Stimulated activated CD4-positive, alpha-beta T cell treated with anti-CD3 and anti-CD28 coated beads, TNF-alpha, amount 100 ng/mL, for 1 hour (primary cell): ENCODE measurements at places on chromosomes 2 and 18.
A peak's percentile ranks its signal among the peaks of the same experiment; 100 is the strongest.

GRCh38 chr2:120189189-120189588, 34.0 kb downstream of the TMEM185B start:
- no peak for DNase-seq

DNA sequence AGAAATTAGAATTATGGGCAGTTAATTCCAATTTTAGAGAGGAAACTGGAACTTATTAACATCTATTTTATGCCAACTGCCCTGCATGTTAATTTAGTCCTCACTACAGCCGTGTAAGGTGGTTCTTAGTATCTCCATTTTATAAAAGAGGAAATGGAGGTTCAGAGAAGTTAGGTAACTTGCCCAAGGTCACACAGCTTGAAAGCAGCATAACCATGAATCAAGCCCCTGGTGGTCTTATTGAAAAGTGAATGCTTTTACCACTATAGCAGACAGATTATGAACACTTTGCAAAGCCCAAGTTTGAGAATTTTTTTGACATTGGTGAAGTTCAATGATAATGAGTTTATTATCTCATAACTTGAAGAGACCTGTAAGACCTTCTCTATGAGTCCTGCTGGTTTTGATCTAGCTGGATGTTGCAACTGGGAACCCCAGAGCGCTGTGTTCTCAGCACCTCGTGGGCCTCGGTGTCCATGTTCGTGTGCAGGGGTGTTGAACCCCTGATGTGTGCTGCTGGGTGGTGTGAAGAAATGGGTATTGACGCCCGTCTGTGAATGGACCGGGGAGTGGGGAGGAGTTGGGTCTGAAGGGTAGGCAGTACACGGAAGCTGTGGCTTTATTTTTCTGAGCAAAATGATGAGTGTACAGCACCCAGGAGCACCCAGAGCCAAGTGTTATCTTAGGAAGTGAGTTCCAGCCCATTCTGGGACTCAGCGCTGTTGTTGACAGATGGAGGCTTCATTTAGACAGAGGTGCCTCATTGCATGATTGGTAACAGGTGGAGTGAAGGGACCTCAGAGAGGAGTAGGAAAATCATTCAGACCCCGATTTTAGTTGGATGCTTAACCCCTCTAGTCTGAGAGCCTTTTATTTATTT, 9.7 kb downstream of the GREB1 start:
- no peak for DNase-seq

- no peak for DNase-seq
These were observed 20.4 kb upstream of the NR4A2 start for GRCh38 chr2:156352911-156353310.

DNA sequence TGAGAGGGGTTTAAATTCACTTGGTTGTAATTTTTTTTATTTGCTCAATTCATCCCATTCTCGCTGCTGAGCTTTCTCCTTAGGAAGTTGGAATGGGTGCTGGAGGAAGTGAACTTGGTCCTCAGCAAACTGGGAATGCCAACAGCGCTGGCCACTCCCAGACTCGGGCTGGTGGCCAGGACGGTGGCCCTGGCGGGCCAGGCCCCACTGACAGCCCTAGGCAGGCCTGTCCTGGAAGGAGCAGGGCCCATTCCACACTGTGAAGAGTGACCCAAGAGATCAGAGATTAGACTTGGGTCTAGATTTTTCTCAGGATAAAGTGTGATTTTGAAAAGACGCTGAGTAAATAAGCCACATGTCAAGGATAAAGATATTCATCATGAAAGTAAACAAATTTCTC, 132.7 kb downstream of the HDAC4 start:
- no peak for DNase-seq

DNA sequence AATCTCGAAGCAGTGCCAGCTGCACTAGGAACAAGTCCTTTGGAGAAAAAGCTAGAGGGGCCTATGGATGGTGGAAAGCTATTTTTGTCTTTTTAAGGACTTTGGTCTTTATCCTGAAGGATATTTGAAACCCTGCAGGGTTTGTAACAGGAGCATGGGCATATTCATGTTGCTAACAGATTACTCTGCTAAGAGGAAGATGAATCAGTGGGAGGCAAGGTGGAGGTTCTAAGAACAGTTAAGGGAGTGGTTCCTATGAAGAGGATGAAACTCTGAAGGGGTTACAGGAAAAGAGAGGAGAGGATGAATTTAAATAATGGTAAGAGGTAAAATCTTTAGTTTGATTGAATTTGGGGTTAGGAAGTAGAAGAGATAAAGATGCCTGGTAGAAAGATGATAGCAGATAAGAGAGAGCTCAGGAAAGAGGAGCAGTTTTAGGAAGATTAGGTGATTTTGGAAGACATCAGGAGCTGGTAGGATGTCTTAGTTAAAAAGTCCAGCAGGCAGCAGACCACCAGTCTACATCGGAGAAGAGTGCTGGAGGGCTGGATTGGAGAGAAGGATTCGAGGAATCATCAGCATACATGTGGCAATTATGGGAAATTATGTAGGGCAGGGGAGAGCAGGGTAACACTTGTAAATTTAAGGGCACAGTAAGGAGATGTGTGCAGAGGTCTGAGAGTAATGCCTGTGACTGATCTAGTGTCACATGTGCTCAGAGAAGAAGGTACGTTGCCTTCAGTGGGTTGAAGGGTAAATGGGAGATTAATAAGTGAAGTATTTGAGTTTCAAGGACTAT, 39.3 kb upstream of the C1GALT1C1L start:
- no peak for DNase-seq

- DNase-seq: no peak
These were observed 11.6 kb upstream of the RPRD1A start for GRCh38 chr18:36078751-36079529.

GRCh38 chr2:221203856-221204255, 368.2 kb downstream of the EPHA4 start:
- no peak for DNase-seq

DNA sequence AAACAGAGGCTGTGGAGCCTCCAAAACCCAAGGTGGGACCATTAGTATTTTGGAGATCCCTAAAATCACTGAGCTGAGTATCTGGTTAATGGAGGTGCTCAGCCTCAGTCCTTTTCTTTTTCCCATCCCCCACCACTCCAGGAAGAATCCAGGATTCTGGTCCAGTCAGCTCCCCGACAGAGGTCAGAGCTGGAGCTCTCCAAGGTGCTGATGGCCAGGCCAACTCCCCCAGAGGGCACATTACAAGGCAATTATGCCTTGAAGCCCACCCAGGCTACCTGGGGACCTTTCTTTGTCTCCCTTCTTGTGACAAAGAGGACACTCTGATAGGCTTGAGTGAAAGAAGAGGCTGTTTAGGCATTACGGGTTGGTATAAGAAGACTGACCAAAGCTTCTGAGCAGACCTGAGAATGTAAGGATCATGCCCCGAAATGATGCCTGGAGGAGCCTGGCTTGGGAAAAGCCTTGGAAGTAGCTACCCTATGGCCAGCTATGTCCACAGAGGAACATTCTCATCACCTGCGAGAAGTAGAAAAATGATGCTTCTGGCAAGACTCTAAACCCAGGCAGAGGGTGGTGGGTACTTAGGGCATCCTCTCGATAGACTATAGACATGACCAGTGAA, 102.5 kb upstream of the LDAH start:
- no peak for DNase-seq

- DNase-seq: no peak
These were observed 195.0 kb upstream of the MMADHC start for GRCh38 chr2:149782572-149782971.

GRCh38 chr2:173819852-173820251, 145.3 kb downstream of the SP3 start:
- DNase-seq: no peak

- no peak for DNase-seq
These were observed 568.1 kb upstream of the CRIM1 start for GRCh38 chr2:35787302-35788031.

DNA sequence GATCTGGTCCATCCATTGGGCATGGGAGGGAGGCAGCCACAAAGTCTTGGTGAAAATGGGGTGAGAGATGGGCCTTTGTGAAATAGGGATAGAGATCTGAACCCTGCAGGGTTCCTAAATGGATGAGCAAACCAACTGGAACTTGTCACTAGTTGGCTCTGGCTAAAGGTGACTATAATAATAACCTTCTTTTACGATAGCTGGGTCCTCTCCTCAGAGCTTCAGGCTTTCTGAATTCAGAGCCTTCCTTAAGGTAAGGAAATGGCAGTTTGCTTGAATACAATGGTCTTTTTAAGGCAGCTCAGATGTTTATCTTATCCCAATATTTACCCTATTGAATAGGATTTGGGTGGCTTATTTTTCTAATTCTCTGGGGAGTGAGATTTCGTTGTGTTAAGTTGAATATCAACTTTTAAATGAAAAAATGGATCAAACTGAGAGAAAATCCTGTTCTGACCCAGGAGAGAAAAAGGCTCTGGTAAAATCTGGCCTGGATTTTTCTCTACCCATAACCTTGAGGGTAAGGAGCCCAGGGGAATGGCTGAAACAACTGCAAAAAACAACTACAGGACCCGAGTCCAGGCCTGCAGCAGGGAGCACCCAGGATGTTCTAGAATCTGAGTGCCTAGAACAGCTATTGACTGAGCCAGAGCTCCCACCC, 61.1 kb upstream of the CXCR4 start:
- DNase-seq: no peak

DNA sequence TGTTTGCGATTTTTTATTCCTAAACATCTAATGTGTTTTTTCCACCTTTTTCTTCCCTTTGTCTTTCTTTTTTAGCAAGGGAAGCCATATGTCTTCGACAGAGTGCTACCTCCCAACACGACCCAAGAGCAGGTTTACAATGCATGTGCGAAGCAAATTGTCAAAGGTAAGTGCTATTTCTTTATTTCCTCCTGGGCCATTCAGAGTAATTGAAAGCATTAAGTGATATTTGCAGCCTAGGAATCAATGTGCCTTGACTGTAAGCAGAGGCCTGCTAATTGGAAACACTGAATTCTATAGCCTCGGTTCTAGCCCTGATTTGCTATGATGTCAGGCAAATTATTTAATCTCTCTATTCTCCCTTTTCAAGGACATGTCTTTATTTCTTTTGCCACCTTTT, 47.0 kb downstream of the KIF5C start:
- DNase-seq: no peak

DNA sequence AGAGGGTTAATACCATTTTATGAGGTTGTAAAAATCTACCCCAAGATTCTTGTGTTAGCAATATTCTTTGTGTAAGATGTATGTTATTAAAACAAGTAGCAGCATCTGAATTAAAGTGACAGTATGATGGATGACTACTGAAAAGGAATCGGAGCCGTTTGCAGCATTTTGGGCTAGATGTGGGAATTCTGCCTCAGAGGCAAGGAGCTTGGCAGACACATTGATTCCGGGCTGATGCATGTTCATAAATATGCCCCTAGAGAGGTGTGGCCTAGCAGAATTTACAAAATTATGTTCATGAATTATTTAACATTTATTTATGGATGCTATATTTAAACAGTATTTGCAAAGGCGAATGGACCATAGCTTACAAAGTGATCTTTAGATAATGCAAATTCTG, 389.0 kb upstream of the ETAA1 start:
- no peak for DNase-seq

- no peak for DNase-seq
These were observed 29.9 kb downstream of the LYPD1 start for GRCh38 chr2:132640116-132640515.

GRCh38 chr2:207767461-207768167, 2.1 kb downstream of the FZD5 start:
- DNase-seq: no peak

DNA sequence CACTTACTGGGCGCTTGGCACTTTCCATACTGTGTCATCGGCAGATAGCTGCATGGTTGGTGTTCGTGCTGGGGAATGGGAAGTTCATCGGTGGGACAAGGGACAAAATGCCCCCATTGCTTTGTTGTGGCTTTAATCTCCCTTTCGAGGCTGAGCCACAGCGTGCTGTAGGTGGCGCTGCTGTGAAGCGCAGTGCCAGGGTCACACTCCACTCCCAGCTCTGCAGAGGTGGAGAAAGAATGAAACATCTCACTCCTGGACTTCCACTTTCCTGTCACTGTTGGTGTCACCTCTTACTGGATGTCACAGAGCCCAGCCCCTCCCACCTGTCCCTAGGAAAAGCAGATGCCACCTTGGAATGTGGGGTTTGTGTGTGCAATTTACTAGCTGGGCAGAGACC, 8.7 kb downstream of the TYMS start:
- DNase-seq: no peak

GRCh38 chr2:67268797-67269196, 128.3 kb upstream of the ETAA1 start:
- no peak for DNase-seq

GRCh38 chr2:138071720-138072719, 107.7 kb downstream of the HNMT start:
- no peak for DNase-seq

DNA sequence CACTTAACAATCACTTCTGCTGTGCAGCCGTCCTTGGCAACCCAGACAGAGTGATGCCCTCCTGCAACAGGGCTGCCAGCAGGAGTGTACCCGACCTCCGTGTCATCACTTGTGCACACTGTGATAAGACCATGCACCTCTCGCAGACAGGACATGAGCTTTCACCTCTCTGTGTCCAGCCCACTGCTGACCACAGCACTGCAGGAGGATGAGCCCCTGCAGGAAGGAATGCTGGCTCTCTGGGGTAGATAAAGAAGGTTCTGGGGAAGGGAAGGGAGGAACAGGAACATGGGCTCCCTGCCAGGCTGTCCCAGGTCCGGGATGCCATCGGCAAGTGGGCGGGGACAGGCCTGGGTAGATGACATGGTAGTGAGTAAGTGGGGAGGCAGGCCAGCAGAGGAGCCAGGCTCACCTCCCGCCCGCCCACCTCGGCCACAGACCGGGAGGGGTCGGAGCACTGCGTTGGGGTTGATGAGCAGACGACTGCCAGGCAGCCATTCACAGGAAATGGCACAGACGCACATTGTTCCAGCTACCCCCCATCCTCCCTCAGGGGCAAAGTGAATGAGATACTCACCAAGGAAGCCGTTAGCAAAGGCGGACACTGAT, 18.6 kb upstream of the COL6A3 start:
- DNase-seq: peak; percentile 60

DNA sequence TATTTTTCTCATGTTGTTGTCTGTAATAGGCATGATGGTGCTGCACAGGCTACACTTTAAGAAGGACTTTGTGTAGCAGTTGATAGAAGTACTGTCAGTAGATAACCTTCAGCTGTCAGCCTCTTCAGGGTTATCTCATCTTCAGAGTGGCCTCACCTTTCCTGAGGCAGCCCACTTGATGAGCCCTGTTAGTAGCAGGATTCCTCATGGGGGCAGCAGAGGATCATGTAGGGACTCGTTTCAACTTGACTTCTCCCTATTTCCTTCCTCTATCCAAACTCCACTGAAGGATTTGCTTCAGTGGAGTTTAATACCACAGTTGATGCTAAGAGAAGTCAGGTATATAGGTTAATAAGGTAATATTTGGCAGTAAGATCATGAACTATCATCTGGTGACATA, 530.3 kb upstream of the FSIP2 start:
- no peak for DNase-seq

- DNase-seq: no peak
These were observed 5.8 kb downstream of the TBC1D8 start for GRCh38 chr2:101145406-101145805.
